ENCODE measurements at places on chromosomes 5 and 9.
A peak's percentile ranks its signal among the peaks of the same experiment; 100 is the strongest.

DNA sequence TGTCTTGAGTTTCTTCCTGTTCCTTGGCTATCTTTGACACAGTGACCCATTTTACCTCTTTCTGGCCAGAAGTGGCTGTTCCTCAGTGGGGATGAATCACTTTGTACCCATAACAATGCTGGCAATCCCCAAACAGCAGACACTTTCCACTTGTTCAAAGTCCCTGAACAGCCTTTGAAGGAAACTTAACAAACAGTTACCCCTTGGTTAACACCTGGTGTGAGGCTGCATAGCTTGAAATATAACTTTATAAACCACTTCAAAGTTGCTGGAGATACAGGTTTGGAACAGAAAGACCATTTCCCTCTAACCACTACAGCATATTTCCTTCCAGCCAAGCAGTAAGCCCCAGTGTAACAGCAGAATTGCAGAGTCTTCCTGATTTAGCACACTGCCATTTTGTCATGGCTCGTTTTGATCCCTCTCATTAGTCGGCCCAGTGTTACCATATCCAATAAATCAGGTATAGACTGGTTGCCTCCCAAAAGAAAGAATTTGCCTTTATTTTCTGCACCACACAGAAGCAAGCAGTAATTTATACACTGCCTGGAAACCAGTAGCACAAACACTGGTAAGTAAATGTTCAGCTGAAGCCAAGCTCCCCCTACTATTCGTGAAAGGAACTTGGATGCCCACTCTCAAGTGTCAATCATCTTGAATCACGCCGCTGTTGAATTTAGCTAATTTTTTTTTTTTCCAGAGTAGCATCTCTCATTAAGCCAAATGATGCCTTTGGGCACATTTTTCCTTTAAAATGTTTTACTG lies 225.9 kb downstream of the PIK3R1 start:
- DNase-seq = no peak

- no peak for DNase-seq
Measured at GRCh38 chr9:79588488-79589223, 16.9 kb downstream of the TLE4 start.

DNA sequence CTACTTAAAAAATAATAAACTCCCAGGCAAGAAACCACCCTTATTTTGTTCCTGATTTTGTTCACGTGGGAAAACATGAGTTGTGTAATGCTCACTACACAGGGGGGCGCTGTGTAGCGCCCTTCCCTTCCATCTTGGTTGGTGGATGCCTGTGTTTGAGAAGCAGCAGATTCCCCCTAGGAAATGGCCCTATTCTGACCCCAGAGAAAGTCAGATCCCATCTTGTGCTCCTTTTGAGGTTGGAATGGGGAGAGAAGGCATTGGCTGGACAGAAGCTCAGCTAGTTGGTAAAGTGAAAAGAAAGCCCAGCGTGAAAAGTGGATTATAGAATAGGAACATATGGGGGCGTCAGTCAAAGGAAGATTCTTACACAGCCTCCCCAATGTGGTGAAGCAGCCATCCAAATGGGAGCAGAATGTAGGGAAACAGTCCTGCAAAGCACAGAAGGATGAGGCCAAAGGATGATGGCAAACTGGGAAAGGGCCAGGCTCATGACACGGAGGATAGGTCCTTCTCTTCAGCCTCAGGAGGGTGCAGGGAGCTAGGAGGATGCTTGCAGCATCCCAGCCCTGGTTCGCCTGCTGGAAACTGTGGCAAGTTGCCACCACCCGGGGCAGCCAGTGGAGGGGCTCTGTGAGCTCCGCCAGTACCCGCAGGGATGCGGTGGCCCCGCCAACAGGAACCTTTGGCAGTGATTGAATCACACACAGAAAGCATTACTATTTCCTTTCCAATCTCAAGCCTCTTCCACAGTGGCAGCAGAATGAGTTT lies 314.2 kb upstream of the DAP start:
- no peak for DNase-seq

- DNase-seq = no peak
Measured at GRCh38 chr9:105055917-105056316, 128.0 kb upstream of the ABCA1 start.

DNA sequence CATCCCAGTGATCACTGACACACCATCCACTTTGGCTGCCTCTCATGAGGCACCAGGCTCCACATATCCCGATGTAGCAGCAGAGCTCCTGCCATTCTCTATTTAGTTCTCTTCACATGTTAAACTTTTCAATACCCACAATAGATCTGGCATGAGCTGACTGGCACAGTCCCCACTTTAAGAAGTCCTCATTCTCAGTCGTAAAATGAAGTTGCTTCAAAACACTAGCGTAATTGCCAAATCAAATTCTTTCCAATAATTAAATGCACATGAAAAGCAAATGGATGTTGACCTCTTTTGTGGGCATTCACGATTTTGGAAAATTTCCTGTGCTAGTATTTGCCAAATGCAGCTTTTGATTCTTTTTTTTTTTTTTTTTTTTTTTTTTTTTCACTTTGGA lies 32.4 kb downstream of the HAPLN1 start:
- DNase-seq = no peak

- peak; percentile 38 for DNase-seq
Measured at GRCh38 chr9:79471580-79472543, 99.9 kb upstream of the TLE4 start.

DNA sequence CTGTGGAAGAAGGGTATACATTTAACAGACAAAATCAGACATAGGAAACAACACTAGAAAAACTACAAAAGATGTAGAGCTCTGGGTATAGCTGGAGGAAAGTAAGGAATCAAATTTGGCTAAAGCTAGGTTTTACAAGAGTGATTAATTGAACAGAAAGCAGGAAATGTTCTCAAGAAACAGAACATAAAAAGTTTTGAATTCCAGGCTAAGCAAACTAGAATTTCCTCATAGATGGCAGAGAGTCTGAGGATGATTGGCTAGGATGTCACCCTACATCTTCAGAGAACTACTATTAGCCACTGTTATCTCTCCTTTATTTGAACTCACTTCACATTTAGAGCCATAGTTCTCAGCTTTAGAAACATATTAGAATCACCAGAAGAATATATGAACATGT lies 502.1 kb upstream of the PAPPA start:
- DNase-seq = no peak

DNA sequence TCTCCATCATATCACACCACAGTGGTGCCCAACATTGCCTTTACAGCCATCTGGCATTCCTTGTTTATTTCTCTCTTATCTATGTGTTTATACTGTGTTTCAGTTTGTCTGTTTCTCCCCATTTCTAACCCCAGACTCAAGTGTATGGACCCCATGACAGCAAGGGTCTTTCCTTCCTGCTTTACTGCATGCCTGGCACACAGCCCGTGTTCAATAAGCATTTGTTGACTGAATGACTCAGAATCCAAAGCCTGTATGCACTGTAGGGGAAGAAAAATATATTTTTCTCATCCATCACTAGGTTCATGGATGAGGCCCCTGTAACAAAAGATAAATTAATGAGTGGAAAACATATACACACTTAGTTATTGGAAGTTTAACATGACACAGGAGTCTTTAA lies 190.8 kb upstream of the SEMA6A start:
- DNase-seq = no peak

DNA sequence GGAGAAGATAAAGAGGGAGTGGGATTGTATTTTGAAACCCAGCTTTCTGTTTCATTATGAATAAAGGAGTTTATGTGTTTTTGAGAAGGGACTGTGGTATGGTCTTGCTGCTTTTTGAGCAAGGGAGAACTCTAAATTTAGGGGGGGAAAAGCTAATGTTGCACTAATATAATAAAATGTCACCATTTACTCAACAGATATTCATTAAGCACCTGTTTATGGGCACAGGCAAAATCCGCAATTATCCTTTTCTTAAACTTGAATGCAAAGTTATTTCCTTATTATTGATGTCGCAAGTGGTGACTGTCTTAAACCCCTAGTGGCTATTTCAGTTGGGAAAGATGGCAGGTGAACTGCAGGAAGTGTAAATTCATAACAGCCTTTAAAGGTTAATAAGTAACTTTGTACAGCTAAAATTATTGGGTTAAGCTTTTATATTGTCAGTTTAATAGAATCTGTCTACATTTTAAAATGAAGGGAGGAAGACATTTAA lies 1.5 kb downstream of the CDC42SE2 start:
- DNase-seq = no peak

- DNase-seq = no peak
Measured at GRCh38 chr5:16382047-16382446, 83.6 kb downstream of the ZNF622 start.

- DNase-seq = no peak
Measured at GRCh38 chr9:21744320-21744719, 58.1 kb upstream of the MTAP start.

DNA sequence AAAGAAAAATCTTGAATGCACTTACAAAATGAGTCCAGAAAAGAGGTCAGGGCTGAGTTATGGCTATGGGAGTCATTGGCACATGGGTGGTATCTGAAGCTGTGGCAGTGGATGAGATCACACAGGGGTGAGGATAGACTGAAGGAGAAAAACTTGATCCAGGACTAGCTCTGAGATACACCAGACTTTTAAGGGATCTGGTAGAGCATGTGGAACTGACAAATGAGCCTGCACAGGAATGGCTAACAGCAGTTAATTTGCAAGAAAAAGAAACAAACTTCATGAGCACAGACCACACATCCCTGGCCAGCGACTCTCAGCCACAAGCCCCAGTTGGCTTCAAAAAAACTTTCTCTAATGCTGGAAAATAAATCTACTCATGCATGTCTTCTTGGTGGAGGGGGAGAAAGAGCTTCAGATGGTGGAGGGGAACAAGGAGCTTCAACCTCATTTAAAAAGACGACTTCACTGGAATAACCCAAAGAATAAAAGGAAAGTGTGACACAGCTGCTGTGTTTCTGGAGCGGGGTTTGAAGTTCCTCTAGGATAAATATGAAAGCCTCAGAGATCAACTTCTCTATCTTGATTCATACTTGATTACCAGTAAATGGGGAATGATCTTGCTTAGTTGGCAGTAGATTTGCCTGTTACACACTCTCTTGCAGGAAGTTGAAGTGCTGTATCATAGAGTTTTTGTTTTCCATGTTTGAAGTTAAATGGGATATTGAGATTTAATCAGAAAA lies 33.6 kb downstream of the TNFAIP8 start:
- DNase-seq = no peak

- DNase-seq = no peak
Measured at GRCh38 chr9:89837934-89838310, 233.1 kb downstream of the GADD45G start.

GRCh38 chr9:14989811-14990210 lies 79.6 kb upstream of the FREM1 start:
- DNase-seq = no peak

GRCh38 chr5:110027527-110028322 lies 338.0 kb downstream of the MAN2A1 start:
- DNase-seq = no peak

- DNase-seq = no peak
Measured at GRCh38 chr5:36576721-36577120, 29.7 kb upstream of the SLC1A3 start.

DNA sequence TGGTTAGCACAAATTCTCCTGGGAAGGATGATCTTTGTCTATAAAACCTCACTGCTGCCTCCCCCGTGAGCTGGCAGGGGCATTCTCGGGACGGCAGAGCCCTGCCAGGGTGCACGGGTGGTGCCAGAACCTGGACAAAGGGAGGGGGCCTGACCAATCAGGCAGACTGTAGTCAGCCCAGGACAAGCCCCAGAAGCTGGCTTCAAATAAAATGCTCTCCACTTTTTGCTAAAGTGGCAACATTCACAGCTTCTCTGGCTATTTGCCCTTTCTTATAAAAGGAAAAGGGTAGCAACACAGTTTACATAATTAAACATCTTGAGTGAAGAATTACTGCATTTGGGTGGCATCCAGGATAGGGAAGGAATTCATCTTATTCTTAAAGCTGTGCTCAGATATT lies 14.4 kb downstream of the IL9 start:
- DNase-seq = no peak

GRCh38 chr5:118728191-118728590 lies 260.2 kb downstream of the DTWD2 start:
- DNase-seq = no peak

- DNase-seq = no peak
Measured at GRCh38 chr9:129938291-129938979, 103.2 kb downstream of the USP20 start.

DNA sequence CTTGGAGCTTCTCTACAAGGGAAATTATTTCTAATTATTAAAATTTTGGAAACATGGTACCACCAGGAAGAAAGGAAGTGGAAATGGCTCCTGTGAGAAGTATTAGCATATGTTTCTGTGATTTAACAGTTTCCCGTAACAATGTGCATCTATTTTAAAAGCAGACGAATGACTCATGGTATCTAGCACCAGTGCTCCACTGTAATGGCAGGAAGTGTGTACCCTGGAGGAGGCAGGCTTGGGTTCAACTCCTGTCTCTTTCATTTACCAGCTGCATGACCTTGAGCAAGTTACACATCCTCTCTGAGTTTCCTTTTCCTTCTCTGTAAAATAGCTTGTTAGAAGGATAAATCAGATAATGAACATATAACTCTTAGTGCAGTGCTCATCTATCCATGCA lies 41.0 kb upstream of the ANGPTL2 start:
- no peak for DNase-seq

- DNase-seq = no peak
Measured at GRCh38 chr5:53575101-53575500, 14.7 kb downstream of the NDUFS4 start.

- no peak for DNase-seq
Measured at GRCh38 chr5:36689225-36689624, 82.8 kb downstream of the SLC1A3 start.

GRCh38 chr9:33393581-33393980 lies 8.8 kb downstream of the AQP7 start:
- no peak for DNase-seq

DNA sequence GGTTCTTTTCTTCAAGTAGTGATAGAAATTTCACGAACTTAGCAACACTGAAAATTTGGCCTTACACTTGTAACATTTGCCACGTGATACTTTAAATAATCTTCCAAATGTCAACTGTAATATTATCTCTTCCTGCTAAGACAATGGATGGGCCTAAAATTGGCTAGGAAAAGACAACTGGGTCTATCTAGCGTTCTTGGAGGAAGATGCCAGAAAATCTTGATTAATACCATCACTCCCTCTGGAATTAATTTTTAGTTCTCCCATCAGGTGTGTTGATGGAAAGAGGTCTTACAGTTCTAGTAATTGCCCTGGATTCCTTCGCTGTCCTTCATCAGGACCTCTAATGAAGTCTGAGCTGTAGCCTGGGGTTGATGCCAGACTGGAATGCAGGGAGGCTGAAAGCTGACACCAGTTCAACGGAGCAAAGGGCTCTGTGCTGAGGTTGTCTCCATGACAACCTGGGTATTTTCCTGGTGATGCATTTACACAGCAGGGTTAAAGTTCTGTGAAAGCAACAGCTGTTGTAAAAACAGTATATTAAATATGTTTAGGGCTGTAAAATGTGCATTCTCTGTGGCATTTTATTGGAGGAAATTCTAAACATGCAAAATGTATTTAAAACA lies 92.3 kb downstream of the GAS1 start:
- DNase-seq = no peak

GRCh38 chr9:1272488-1272887 lies 222.3 kb downstream of the DMRT2 start:
- no peak for DNase-seq

DNA sequence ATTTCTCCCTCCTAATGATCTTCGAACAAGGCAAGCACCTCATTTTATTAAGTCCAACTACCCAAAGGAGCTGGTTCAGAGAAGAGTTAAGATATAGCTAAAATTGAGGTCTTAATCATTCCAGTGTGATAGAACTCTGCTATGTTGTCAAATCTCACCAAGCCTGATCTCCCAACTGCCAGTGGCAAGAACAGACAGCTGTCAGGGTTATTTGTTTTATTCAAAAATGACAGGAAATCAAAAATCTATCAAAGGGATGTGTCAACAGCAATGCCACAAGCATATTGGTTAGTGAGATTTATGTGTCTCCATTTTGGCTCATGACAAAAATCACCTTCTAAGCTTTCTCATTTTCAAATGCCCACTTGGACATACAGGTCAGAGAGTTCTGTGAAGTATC lies 74.5 kb downstream of the PRELID2 start:
- DNase-seq = no peak

Data from transverse colon (tissue), 4 donors.